ENCODE measurements at places on chromosomes 6 and 20.

- DNase-seq = no peak
Measured at GRCh38 chr6:168197636-168198301, 118.8 kb upstream of the FRMD1 start.

DNA sequence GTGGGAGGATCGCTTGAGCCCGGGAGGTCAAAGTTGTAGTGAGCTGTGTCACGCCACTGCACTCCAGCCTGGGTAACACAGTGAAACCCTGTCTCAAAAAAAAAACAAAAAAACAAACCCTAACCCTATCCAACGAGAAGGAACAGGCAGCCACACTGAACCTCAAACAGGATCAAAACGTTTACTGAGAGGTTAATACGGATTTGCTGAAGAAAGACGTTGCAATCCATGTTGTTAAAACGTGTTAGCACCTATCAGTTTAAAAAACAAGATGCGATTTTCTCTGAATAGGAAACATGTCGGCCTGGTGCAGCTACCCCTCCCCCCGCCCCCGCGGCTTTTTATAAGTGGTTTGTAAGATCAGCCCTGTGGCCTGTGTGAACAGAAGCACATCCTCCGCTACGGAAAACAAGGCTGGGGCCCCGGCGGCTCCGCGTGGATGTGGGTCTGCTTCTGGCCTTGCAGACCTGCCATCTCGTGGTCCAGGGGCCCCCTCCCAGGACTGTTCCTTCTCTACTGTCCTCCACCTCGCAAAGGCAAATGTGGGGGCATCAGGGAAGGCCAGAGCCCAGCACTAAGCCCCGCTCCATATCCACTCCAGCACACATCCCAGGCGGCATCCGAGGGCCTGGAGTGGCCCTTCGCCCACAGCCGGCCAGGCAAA is 11.4 kb downstream of the SLC2A4RG start:
- DNase-seq = no peak

GRCh38 chr6:169427856-169428255 is 174.2 kb upstream of the THBS2 start:
- DNase-seq = no peak

DNA sequence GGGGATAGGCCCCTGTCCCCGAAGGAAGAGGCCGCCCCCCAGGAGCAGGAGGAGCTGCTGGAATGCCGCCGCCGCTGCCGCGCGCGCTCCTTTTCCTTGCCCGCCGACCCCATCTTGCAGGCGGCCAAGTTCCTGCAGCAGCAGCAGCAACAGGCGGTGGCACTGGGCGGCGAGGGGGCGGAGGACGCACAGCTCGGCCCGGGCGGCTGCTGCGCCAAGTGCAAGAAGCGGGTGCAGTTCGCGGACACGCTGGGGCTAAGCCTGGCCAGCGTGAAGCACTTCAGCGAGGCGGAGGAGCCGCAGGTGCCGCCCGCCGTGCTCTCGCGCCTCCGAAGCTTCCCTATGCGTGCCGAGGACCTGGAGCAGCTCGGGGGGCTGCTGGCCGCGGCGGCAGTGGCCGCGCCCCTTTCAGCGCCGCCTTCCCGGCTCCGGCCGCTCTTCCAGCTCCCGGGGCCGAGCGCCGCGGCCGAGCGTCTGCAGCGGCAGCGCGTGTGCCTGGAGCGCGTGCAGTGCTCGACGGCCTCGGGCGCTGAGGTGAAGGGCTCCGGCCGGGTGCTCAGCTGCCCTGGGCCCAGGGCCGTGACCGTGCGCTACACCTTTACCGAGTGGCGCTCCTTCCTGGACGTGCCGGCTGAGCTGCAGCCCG is 630 bp downstream of the PPP1R3G start:
- DNase-seq = peak; percentile 14
